Activated T-cell treated with anti-CD3 and anti-CD28 coated beads, Interleukin-2, amount 50 U/mL, for 72 hours (primary cell): ENCODE measurements at places on chromosomes 1 and 21.

- H3K27me3 ChIP-seq = no peaks in the 10 kb centered on the region
- no peak overlapping the region for H3K27ac ChIP-seq
- no peaks in the 10 kb centered on the region for H3K4me1 ChIP-seq
Observed at GRCh38 chr1:197857477-197857876, 45.0 kb upstream of the C1orf53 start.

- DNase-seq = peak; percentile 48
- no peaks in the 10 kb centered on the region for H3K27me3 ChIP-seq
- peak overlapping the region; percentile 25 for H3K27ac ChIP-seq
- peaks cover 2% of the 10 kb centered on the region for H3K36me3 ChIP-seq
- peaks cover 83% of the 10 kb centered on the region for H3K4me1 ChIP-seq
- peak overlapping the region; percentile 82 for H3K4me3 ChIP-seq
Observed at GRCh38 chr1:156508205-156508954, 7.8 kb upstream of the MEF2D start.

GRCh38 chr1:212459656-212460055 is 26.9 kb downstream of the NENF start:
- peaks cover 12% of the 10 kb centered on the region for H3K4me1 ChIP-seq
- H3K36me3 ChIP-seq = no peaks in the 10 kb centered on the region
- H3K27ac ChIP-seq = no peak overlapping the region
- no peak for DNase-seq
- H3K27me3 ChIP-seq = no peaks in the 10 kb centered on the region

DNA sequence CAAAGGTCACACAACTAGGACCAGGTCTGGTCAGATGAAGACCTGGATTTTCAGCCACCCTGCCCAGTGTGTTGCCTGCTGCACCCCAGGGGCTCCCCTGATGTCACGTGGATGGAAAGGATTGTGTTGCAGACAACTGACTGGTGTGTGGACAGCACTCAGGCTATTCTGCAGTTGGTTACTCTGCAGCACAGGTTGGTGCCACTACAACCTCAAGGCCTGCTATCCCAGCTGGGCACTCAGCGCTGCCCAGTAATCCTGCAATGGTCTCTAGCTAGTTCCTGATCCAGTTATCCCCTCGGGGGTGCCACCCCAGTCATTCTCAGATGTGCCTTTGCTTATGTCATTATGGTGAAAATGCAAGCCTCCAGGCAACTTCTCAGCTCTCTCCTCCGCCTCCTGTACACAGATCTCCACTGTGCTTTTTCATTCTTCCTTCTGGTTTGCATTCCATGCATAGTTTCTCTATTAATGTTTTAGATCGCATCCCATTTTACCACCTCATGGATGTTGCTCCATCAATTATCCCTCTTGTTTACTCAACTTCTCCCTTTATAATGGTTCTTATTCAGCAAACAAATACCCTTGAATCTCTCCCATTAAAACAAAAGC is 503.2 kb upstream of the CAMK1G start:
- no peak overlapping the region for H3K4me3 ChIP-seq
- DNase-seq = no peak
- H3K27me3 ChIP-seq = peaks cover 8% of the 10 kb centered on the region
- H3K27ac ChIP-seq = no peak overlapping the region

DNA sequence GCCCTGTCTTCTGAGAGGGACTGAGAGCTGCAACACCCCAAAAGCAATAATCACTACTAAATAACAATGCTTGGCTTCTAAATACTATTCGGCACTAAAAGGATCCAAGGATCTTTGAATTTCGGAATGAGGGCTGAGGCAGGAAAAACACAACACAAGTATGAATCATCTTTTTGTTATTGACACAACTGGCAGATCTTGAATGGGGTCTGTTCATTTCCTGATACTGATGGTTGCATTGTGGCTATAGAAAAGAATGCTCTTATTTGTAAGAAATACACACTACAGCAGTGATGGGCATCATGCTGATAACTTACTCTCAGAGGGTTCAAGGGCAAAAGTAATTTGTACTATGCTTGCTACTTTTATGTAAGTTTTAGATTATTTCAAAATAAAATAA is 149.2 kb upstream of the PLD5 start:
- H3K27ac ChIP-seq = no peak overlapping the region
- DNase-seq = no peak
- no peak overlapping the region for H3K4me3 ChIP-seq
- H3K4me1 ChIP-seq = no peaks in the 10 kb centered on the region

DNA sequence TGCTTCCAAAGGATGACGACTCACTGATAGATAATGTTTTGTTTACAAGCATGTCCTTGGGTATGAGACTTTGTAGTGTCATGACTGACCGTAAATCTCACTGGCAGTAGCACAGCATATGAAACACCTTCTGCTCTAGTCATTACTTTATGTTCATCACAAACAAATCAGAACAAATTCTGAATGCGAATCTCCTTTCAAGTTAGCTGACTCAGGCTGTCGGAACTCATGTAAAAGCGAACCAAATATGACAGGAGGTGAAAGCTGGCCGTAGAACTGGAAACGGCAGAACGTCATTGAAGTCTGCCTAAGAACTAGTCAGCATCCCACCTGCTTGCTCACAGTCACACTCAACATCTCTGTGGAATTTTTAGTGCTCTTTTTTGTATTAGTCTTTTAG is 143.9 kb downstream of the RGS7 start:
- no peak overlapping the region for H3K4me3 ChIP-seq
- H3K4me1 ChIP-seq = no peaks in the 10 kb centered on the region
- no peak overlapping the region for H3K27ac ChIP-seq
- no peaks in the 10 kb centered on the region for H3K36me3 ChIP-seq
- H3K27me3 ChIP-seq = no peaks in the 10 kb centered on the region

DNA sequence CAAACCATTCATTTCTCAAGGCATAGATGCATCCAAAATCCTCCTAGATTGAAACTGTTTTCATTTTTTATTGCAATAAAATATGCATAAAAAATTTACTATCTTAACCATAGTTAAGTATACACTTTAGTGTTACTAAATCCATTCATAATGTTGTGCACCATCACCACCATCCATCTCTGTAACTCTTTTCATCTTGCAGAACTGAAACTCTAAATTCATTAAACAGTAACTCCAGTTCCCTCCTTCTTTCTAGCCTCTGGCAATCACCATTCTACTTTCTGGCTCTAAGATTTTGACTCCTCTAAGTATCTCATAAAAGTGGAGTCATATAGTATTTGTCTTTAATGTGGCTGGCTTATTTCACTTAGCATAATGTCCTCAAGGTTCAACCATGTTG is 236.8 kb downstream of the SMYD3 start:
- no peaks in the 10 kb centered on the region for H3K27me3 ChIP-seq
- H3K4me1 ChIP-seq = no peaks in the 10 kb centered on the region
- no peak overlapping the region for H3K4me3 ChIP-seq
- no peak overlapping the region for H3K27ac ChIP-seq

GRCh38 chr1:72412286-72412685 is 129.9 kb upstream of the NEGR1 start:
- no peaks in the 10 kb centered on the region for H3K27me3 ChIP-seq
- no peak overlapping the region for H3K4me3 ChIP-seq
- H3K36me3 ChIP-seq = no peaks in the 10 kb centered on the region
- no peak for DNase-seq
- H3K27ac ChIP-seq = no peak overlapping the region
- no peaks in the 10 kb centered on the region for H3K4me1 ChIP-seq

DNA sequence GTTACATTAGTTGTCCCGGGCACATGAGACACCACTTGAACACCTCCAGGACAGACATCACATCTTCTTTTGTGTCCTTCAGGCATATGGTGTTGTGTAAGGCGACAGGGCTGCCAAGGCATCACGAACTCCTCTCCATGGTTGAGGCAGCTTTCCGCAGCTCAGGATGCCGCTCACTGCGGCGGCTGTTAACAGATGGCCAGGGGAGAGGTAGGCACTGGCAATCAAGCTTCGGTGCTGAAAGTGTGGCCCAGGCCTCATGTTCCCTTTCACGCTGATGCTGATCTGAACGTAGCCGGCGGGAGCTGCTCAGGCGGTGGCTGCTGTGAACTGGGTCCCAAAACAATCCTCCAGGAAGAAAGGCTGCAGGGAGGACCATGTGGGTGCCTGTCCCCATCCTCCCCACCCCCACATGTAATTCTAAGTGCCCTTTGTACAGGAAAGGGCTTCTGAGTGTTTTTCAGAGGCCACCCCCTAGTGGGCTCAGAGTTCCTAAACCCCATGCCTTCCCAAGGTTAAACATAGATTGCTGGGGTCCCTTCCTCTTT is 287.1 kb upstream of the AJAP1 start:
- H3K27me3 ChIP-seq = no peaks in the 10 kb centered on the region
- DNase-seq = no peak
- no peak overlapping the region for H3K4me3 ChIP-seq

DNA sequence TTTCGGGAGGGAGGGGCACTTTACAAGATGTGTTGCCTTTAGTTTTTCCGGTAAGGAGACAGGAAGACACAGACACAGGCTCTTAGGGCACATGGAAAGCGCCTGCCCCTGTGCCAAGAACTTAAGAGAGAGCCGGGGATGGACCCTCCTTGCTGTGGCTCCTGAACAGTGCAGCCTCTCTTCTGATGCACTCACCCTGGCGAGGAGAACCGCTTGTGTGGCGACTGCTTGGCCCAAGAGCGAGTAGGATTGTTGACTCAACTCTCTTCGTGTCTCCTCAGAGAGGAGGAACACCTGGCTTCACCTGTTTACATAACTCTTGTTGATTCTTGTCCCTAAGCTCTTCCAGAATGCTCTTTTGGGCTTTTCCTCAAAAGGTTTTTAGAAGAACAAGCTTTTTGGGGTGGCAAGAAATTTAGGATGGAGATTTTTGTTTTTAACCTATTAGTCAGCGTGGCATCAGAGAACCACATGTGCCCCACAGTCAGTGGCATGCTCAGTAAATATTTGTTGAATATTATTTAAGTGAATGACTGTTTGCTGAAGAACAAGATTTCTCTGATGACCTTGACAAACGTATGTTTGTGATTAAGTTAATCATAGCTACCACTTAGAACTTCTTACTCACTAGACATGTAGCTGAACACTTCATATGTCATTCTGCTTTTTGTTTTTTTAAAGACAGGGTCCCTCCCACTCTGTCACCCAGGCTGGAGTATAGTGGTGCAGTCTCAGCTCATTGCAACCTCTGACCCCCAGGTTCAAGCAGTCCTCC is 60.6 kb downstream of the NFIA start:
- H3K36me3 ChIP-seq = no peaks in the 10 kb centered on the region
- H3K4me1 ChIP-seq = no peaks in the 10 kb centered on the region
- no peak for DNase-seq
- no peak overlapping the region for H3K4me3 ChIP-seq
